Neuronal stem cell (in vitro differentiated cells): ENCODE measurements at places on chromosomes 3 and 15.

GRCh38 chr15:89385596-89386331 lies 51.1 kb upstream of the POLG start:
- DNase-seq = no peak

GRCh38 chr15:32869776-32870175 lies 152.0 kb downstream of the GREM1 start:
- no peak for DNase-seq

- peak; percentile 9 for DNase-seq
Measured at GRCh38 chr15:25947323-25948314, 84.5 kb upstream of the ATP10A start.

DNA sequence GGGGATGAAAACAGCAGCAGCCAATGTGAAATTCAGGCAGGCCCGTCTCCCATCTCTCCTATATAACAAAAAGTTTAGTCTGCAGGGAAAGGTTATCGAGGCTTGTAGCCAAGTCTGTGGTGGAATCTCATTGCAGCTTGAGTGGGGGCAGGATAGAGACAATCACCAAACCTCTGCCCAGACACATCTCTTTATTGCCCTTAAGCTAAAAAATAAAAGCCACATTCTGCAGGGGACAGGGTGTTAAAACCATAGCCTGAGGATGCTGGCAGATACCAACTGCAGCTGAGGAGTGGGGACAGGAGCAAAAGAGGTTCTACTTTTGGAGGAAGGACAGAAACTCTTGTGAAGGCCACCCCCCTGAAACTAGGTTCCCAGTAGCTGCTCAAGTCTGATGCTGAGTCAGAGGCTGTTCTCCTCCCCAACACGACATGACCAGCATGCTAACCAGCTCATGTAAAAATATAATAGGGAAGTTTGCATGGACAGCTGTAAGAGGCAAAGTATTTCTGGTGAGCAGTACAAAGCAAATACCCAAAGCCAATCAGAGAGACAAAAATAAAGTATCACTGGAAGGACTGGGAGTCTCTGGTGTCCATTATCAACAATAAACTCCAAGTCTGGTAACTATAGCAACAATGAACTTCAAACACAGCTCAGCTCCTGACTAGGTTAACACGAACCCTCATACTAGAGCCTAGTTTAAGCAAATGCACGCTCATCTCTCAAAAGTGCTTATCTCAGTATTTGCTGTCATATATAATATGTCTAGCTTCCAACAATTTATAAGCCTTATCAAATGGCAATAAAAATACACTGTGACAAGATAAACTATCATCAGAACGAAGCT lies 362.2 kb upstream of the SLCO3A1 start:
- no peak for DNase-seq

DNA sequence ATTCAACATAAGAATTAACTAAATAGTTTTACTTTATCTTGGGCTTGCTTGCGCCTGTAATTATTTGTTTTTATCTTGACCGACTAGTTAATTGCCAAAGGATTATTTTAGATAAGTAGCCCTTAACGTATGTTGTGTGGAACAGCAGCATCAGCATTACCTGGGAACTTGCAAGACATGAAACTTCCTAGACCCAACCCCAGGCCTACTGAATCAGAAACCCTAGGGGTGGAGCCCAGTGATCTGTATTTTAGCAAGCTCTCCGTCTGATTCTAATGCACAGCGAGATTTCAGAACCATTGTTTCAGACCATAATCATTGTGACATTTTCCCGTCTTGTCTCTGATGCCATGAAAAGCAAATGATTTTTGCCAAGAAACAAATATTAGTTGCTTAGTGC lies 31.1 kb downstream of the FILIP1L start:
- no peak for DNase-seq
